Activated naive CD4-positive, alpha-beta T cell treated with anti-CD3 and anti-CD28 coated beads for 36 hours (primary cell): ENCODE measurements at places on chromosomes 16 and 17. TPM values are rescaled to one million over a fixed set of nuclear protein-coding genes. Genes with fewer than 3 reads are reported as not detected.

- no peak for DNase-seq
Measured at GRCh38 chr17:36024106-36024869, 6.5 kb upstream of the CCL23 start.

DNA sequence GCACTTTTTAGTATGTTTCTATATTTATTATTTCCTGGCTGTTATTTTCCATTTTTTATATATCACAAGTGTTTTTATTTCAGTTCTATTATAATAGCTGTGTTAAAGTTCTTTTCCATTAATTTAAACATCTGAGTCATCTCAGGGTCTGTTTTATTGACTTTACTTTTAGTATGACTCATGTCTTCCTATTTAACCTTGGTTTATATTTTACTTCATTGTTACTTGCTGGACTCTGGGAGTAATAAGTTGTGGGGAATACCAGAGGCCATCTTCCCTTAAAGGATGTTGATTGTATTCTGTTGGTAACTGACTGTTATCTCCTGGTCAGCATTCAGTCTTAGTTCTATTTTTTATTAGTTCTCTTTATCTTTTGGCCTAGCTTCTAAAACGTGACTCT, 1508.2 kb downstream of the CDH11 start:
- DNase-seq, result no peak

GRCh38 chr17:7222972-7223292, 3.2 kb downstream of the ACADVL start:
- no peak for DNase-seq

DNA sequence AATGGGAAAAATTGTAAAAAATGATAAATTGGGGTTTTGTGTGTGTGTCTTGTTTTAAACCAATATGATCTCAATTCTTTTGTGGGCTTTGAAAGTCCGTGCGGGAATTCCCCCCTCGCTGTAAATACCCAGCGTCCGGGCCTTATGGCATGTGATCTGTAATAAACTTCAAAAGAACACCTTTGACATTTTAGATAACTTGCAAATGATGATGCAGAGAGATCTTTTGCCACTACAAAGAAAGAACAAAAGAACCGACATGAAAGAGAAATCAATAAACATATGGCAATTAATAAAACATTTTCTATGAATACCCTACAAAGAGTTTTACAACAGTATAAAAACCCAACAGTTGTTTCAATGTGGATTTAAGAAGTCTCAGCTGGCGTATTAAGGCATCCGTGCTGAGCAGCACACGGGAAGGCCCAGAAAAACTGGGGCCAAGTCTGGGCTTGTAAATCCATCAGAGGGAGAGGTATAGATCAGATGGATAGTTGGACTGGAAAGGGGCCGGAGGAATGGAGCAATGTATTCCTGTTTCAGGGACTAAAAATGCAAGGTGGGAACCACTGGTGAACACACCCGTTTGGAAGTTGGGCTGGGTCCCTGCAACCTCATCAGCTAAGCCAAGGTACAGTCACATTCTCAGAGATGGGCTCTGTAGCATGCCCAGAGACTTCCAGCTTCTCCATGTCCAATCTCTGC, 115.2 kb downstream of the IRX5 start:
- no peak for DNase-seq

DNA sequence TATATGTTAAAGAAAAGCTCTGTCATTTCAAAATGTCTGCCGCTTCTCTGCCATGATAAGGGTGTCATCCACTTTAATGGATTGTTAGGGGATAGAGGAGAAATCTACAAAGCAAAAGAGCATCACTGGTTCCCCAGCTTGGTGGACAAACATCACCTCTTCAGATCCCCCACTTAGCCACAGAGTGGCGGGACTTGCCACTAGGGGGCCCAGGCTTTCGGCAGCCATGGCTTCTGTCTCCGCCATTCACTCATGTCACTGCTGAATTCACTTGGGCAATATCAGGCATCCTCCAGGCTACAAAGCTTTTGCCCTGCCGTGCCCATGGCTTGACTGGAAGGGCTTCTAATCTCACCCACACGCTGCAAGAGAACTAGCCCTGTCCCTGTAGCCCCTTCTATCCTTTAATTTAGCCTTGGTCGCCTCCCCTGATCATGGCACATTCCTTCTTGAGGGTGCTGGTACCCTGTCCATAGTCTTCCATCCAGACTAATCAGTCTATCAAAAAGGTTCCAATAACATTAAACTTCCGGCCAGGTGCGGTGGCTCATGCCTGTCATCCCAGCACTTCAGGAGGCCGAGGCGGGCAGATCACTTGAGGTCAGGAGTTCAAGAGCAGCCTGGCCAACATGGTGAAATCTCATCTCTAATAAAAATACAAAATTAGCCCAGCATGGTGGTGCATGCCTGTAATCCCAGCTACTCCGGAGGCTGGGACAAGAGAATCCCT, 34.7 kb downstream of the SBK1 start:
- peak; percentile 72 for DNase-seq

The SEC14L1 gene
- 42.5 TPM for total RNA-seq

DNA sequence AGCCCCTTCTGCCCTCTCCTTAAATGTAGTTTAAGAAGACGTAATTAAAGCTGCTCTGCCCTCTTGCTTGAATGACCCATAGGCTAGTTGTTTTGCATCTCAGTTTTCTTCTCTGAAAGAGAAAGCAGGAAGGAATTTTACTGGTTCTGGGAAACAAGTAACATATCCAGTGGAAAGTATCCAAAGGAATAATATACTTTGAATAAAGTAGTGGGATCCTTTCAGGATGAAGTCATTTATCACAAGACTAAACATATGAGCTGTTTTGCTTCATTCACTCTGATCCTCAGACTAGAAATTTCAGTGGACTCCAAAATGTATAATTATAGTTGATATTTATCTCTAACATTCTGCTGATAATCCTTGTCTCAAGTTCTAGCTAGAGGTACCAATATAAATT, 1297.6 kb upstream of the GOT2 start:
- no peak for DNase-seq

DNA sequence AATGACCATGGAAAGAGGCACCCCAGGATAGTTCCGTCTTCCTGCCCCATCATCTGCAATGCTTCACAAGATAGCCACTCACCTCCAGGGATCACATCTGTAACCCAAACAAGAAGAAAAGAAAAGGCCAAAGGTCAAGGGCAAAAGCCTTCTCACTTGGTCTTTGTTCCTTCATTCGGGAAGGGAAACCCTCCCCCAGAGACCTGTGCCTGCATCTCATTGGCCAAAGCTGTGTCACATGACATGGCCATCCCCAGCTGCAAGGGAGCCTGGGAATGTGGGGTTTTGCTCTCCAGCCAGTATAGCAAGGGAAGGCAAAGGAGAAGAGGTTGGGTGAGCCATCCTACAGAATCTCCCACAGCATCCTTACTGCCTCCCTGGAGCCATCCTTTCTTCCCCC, 47.9 kb downstream of the NOL11 start:
- DNase-seq, result no peak

GRCh38 chr16:50235581-50235980, 30.8 kb upstream of the ADCY7 start:
- no peak for DNase-seq

DNA sequence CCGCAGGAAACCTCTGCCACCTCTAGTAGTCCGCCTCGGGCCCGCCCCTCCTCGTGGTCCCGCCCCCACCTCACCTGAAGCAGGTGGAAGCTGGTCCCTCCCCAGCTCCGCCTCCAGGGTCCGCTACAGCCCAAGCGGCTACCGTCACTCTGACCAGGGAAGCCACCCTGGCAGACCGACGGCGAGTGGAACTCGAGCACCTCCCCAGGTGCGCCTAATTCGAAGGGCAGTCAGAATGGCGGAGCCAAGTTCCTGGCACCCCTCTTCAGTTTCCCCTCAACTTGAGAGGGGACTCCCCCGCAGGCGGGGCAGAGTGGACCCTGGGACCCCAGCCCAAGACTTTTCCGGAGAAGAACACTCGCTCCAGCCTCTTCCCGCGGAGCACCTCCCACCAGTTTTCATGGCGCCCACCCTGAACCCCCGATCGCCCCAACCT, 507 bp downstream of the FHOD1 start:
- no peak for DNase-seq

DNA sequence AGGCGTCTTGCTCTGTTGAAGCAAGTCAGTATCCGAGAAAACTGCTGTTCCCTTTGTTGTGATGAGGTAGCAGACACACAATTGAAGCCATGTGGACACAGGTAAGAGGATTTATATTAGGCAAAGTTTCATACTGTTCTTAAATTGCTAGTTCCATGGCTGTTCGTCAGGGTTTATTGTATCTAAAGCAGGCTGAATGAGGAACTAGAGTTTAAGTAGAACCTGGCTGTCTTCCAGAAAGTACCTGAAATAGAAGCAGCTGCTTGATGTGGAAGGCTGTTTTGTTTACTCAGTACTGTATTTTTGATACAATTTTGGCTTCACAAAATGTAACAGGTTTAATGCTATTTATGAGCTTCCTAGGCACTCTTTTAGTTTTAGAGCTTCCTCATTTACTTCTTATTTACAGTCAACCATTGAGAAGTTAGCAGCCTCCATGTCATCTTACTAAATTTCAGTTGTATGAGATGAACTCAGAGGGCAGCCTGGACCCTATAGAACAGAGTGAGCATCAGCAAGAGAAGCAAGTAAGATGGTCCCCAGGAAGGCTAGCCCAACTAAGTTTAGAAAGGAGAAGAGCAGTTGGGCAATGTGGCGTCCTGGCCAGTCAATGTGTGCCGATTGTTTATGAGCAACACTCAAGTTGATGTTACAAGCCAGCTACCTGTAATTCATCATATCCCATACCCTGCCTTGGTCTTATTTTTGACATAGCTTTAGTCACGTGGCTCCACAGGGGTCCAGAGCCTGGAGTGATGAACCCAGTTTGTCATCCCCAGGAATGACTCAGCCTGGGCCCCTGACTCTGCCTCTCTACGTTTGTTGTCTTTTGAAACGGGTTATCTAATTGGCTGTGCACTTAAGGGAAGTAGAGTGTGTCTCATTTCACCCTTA, 9.7 kb upstream of the ARL2BP start:
- peak; percentile 67 for DNase-seq

DNA sequence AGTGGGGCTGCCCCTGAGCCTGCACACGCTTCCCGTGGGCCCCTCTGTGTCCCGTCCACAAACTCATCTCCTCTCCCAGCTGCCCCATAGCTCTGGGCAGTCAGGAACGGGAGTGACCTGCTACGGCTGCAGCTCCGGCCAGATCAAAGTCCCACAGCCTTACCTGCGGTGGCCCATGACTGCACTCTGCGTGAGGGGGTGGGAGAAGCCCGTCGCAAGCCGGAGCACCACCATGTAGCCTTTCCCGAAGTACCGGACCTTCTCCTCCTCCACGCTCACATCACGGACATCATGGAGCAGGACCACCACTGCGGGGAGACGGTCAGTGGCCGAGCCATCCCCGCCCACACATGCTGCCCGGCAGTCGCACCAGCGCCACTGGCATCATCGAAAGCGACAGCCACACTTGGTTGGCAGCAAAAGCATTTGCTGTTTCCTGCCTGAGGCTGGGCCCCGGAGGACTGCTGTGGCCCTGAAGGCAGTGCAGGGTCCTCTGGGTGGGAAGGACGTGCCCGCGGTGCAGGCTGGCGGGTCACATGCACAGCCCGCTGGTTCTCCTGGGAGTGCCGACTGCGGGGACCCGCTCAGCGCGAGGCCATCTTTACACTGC, 6.2 kb downstream of the CYBC1 start:
- no peak for DNase-seq

GRCh38 chr16:50842589-50842988, 100.7 kb downstream of the CYLD start:
- peak; percentile 31 for DNase-seq

DNA sequence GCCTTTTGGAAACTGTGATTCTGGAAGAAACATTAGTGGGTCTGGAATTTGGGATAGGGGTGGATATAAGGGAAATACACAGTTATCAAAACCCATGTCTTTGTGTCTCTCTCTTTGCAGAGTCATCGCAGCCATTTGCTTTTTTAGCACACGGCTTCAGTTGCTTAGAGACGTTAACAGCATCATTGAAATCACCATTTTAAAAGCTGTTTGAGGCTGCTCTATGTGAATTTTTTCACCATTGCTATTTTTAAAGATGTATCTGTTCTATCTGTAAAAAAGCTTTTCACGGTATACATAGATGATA, 47.3 kb downstream of the OMG start:
- DNase-seq, result no peak

GRCh38 chr16:2779978-2780898, 3.2 kb upstream of the ELOB start:
- no peak for DNase-seq

GRCh38 chr16:46482895-46483294, 138.3 kb downstream of the SHCBP1 start:
- no peak for DNase-seq

The TBL3 gene
- total RNA-seq, result 38.0 TPM
